ENCODE measurements at places on chromosomes 4 and X.
A peak's percentile ranks its signal among the peaks of the same experiment; 100 is the strongest.

DNA sequence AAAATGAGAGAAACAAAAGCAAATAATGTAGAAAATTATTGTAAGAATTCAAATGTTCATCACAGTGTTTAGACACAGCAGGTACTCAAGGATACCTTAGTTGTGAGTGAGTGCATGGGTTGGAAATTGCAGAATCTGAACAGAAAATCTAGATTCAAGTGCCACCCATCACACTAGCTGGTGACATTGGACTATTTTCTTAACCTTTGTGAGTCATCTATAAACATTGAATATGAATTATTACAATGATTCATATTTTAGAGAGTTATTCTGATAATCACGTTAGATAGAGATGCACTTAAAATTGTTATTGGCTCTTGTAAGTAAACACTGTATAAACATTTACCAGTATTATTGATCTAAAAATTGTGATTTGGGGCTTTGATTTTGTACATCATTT is 1113.1 kb downstream of the STIM2 start:
- DNase-seq = no peak

- DNase-seq = no peak
Observed at GRCh38 chrX:53483838-53484405, 49.8 kb upstream of the HSD17B10 start.

GRCh38 chr4:94913316-94913715 is 155.6 kb downstream of the BMPR1B start:
- DNase-seq = no peak

DNA sequence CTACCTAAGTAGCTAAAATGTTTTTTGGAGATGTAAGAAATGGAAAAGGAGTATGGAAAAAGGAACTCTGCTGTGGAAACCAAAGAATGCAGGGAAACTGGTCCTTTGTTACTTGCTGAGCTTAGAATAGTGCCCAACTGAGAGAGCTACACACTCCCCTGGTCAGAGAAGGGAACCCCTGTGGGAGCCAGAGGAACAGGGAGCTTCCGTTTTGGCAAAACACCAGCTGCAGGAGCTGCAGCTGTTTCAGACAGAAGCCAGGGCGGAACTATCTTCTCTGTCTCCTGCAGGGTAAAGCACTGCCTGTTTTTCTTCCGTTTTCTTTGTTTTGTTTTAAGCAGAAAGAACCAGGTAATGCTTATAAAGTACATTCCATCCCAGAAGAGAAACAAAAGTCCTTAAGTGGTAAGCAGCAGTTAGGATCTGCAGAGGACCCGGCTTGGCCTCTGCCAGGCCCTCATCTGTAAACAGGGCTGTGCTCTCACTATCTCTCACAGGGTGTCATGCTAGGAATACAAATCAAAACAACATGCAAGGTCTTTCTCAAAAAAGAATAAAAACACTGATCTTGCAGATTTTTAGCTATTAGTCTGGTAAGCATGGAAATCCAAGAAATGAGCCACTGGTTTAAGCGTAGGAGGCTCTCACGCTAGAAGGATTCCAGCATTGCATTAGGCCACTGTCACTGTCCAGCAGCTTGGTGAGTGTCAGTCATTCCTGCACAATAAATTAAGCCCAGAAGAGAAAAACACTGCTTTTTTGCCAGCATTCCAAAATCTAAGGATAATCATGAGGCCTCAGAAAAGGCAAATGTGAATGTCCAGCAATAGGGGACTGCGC is 76.1 kb downstream of the CHST7 start:
- no peak for DNase-seq

DNA sequence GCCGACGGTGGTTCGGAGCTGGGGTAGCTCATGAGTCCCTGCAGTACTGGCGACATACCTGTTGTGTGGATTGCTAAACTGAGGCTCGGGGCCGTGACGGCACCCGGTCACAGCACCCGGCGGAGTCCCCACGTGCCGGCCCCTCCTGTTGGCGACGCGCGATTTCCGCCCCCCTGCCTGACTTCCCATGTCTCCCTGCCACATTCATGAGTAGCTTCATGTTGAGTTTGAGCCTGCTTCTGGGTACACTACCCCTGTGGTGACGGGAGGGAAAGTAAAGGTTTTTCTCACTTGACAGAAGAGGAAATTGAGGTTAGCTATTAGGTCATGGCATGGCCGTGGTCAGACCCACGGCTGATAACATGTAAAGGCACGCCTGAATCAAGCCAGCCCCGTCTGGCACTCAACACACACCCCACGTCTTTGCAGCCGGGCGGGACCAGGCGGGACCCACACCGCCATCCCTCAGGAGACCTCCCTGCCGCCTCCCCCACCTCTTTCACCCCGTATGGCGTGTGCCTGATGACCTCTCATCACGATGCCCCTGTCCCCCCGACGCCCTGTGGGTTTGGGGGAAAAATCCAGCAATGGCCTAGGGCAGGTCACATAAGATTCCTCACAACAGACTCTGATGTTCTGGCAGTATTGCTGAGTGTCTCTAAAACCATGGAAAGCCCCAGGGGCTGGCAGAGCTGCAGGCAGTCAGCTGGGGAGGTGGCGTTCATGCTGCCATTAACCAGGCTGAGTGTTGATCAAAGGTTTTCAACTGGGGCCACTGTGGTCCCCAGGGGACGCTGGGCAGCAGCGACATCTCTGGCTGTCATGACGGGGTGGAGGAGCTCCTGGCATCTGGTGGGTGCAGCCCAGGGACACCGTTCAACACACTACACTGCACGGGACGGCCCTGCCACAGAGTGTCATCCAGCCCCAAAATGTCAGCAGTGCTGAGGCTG is 29.2 kb downstream of the P2RY8 start:
- DNase-seq = no peak

GRCh38 chr4:178599521-178599920 is 1157.3 kb upstream of the AGA start:
- DNase-seq = no peak

DNA sequence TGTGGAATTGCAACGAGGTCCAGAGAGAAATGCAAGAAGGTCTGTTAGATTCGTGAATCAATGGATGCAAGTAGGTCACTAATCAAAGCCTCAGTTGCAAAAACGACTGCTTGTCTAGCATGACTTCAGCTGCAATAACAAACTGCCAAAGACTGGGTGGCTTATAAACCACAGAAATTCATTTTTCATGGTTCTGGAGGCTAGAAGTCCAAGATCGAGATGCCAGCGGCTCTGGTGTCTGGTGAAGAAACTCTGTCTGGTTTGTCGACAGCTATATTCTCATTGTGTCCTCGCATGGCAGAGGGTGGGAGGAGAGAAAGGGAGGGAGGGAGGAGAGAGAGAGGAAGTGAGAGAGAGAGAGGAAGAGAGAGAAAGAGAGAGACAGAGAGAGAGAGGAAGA is 114.7 kb downstream of the MXRA5 start:
- DNase-seq = peak; percentile 2

DNA sequence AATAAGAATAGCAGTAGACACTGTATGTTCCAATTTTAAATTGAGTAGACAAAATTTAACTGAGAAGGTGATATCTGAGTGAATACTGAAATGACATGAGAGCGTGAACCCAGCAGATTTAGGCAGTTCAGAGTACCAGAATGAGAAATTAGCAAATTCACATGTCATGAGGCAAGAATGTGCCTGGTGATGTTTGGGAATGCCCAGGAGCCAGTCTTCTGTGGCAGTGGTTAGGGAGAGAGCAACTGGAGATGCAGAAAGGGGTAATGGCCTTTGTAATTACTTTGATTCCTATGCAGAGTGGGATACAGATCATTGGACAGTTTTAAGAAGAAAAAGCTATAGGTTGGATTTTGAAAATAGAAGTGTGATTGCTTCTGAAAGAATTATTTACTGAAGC is 621.9 kb downstream of the TECRL start:
- no peak for DNase-seq

Measured in brain microvascular endothelial cell (primary cell).